ENCODE measurements at places on chromosomes 2 and 18. TPM values are rescaled to one million over a fixed set of nuclear protein-coding genes. Genes with fewer than 3 reads are reported as not detected.

The ICA1L gene
- total RNA-seq = 5.7 TPM

The ERMN gene
- total RNA-seq = not detected

The LGALSL gene
- 13.1 TPM for total RNA-seq

The ERICH2 gene
- 1.7 TPM for total RNA-seq

The MOCOS gene
- 0.38 TPM for total RNA-seq

The CCDC138 gene
- total RNA-seq = 1.3 TPM

The ECEL1 gene
- total RNA-seq = 0.27 TPM

The DDX1 gene
- total RNA-seq = 112 TPM

The RAPH1 gene
- total RNA-seq = 20.6 TPM

The ESPNL gene
- 0.08 TPM for total RNA-seq

The GCG gene
- total RNA-seq = not detected

The ATG16L1 gene
- total RNA-seq = 17.5 TPM

The RPS27A gene
- 395 TPM for total RNA-seq

The EMILIN1 gene
- 21.0 TPM for total RNA-seq

The SLC14A1 gene
- total RNA-seq = 12.4 TPM

The SNTG2 gene
- total RNA-seq = 1.0 TPM

All from cardiac septum (tissue), 1 donor.